NCI-H524 (cell line): ENCODE measurements at places on chromosomes 7 and 10.

DNA sequence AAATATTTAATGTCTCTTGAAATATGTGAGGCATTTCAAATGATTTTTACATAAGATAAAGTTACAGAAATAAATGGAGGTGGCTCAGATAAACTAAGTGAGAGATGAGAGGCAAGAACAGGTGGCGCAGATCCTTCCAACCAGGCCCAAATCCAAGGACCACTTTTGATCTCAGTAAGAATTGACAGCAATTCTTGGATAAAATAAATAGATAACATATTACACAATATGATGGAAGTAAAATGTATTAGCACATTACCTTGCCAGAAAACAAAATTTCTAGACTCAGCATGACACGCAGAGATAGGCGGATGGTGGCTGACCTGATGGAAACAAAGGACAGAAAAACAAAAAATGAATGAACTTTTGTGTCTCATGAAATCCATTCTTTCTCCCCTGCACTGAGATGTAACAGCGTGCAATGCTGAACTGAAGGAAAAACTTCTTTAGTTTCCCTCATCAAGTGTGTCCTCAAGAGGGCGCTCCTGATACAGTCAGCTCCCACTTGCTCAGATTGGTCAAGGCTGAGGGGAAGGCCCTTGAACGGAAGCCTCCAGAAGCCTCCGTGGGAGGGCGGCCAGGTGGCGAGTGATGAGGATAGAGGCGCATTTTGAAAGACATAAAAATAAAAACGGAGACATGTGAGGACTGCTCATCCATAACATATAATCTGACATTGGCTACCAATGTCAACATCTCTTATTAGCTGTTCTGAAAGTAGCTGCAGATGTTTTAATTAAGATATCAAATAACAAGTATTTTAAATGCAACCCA, 62.8 kb upstream of the GSDME start:
- peak; percentile 87 for DNase-seq

DNA sequence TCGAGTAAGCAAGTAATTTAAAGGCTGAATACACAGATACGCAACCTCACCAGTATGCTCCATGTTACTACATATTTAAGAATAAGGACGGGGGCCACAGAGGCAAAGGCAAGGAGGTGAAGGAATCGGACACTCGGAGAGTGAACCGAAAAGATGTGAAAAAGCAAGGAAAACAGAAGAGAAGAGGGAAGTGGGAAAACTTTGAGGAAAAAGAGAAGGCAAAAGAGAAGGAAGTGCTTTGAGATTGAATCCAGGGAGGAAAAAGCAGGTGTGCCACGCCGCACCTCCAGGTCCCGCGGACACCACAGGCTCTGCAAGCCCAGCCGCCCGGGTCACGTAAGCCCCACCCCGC, 367 bp upstream of the AVL9 start:
- no peak for DNase-seq

- no peak for DNase-seq
These were observed 718.2 kb upstream of the LRRN3 start for GRCh38 chr7:110372685-110373084.

- DNase-seq: peak; percentile 85
These were observed 227.8 kb downstream of the CELF2 start for GRCh38 chr10:11245510-11245909.

DNA sequence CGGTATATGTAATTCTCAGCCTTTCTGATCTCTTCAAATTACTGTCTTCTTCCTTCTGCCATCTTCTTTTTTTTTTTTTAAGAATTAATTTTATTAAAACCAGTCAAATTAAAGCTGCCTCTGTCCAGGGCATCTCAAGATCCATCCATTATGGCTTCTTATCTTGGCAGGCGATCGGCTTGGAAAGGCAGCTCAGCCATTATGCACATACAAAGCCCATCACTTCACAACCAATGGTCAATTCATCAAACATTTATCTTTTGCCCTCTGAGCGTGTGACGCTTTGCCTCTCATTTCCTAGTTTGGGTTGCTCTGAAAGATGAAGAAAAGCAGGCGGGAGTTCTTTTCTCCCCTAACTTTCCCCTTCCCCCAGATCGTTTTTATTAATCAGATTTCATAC, 591.6 kb downstream of the LRMDA start:
- DNase-seq: no peak

DNA sequence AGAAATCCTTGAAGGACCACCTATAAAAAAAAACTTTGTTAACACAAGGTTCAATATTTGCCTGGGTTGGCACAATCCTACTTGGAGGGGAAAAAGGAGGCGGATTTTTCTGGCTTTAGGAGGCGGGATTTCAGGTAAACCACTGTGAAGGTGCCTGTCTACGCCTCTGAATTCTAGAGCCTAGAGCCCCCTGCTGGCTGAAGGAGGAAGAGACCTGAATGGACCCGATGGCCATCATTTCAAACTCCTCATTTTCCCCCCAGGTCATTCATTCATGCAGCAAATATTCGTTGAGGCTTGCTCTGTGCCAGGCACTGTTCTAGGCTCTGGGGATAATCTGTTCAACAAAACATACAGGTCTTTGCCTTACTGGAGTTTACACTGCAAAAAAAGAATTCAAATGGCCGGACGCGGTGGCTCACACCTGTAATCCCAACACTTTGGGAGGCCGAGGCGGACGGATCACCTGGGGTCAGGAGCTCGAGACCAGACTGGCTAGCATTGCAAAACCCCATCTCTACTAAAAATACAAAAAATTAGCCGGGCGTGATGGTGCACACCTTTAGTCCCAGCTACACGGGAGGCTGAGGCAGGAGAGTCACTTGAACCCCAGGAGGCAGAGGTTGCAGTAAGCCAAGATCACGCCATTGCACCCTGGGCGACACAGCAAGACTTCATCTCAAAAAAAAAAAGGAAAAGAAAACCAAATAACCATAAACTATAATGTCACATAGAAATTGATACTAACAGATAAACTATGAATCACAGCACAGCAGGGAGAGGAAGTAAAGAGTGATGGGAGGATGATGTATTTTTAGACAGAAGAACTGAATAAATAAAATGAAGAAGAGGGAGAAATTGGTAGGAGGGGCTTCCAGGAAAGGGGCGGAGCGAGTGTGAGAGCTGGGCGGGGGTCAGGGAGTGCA, 90.1 kb upstream of the NFE2L3 start:
- DNase-seq: peak; percentile 40

GRCh38 chr7:111662386-111662785, 100.1 kb upstream of the IMMP2L start:
- DNase-seq: no peak

DNA sequence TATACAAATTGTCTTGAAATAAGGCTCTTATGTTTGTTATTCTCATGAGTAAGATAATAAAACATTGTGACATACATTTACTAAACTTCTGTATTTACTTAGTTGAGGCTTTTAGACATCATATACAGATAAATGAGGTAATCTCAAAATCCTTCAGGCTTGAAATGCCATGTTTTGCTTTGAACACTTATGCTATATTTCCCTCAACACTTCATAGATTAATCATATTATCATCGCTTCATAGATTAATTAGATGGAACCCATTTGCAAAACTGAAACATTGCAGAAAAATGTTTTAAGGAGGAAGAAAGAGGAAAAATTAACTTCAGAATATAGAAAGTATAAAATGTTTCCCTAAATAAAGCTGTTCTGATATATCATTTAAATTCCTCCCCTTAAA, 165.0 kb upstream of the CNTNAP2 start:
- DNase-seq: no peak

- DNase-seq: no peak
These were observed 34.8 kb downstream of the LRRC18 start for GRCh38 chr10:48904861-48905260.

DNA sequence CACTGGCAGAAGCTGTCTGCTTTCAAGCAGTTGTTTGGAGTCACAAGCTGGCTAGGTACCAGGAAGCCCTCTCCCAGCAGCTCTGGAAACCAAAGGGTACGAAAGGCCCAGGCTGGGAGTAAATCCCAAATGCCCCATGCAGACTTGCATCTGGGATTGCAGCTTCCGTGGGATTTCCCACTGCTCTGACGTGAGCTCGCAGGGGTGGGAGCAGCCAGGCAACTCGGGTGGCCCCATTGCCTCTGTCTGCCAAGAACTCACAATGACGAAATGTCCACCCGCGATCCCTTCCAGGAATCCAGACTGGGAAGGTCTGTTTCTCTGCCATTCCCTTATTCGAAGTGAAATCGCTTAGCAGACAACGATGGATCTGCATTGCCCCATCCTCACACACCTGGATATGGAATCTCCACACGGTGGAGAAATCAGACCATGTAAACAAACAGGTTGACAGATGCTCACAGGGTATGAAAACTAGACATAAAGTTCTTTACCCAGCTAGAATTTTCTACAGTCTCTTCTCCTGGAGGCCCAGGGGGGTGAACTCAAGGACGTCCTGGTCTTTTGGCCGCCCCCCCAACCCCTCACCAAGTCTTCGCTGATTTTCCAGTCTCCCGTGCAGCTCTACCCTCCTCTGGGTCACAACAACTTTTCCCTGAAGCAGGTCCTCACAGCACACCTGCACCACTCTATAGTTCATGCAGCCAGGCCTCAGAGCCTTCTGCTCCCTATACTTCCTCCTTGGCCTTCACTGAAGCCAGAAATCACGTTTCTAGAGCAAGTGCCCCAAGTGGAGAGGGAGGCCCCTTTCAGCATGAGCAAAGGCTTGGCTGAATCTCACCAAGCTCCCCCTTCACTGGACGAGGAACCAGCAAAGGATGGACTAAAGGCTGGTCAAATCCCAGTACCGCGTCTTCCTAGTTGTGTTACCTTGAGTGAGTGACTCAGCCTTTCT, 20.0 kb downstream of the SH3PXD2A start:
- no peak for DNase-seq

GRCh38 chr10:24259365-24260130, 50.6 kb downstream of the KIAA1217 start:
- DNase-seq: peak; percentile 1
